Daoy (cell line): ENCODE measurements at places on chromosomes 12 and 14. TPM values are rescaled to one million over a fixed set of nuclear protein-coding genes. Genes with fewer than 3 reads are reported as not detected.

KRT83 gene
- not detected in 2 replicates for total RNA-seq

CELA1 gene
- total RNA-seq: not detected in 2 replicates

TAMALIN gene
- 1.1 and 2.1 TPM in 2 replicates for total RNA-seq

POTEM gene
- total RNA-seq: 0.51 and 0.57 TPM in 2 replicates

KRT2 gene
- 0.03 and 0.40 TPM in 2 replicates for total RNA-seq

ASB2 gene
- 1.8 and 3.0 TPM in 2 replicates for total RNA-seq

ACTN1 gene
- 317 and 318 TPM in 2 replicates for total RNA-seq

RGS6 gene
- not detected in 2 replicates for total RNA-seq

KDM2B gene
- 21.5 and 39.4 TPM in 2 replicates for total RNA-seq

SLC7A8 gene
- 0.91 TPM in 1 of 2 replicates, not detected in the other for total RNA-seq

SYCP3 gene
- not detected in 2 replicates for total RNA-seq

LIN7A gene
- 0.12 and 1.3 TPM in 2 replicates for total RNA-seq

CCDC177 gene
- total RNA-seq: not detected in 2 replicates

FGF23 gene
- not detected in 2 replicates for total RNA-seq

NYNRIN gene
- 0.33 and 0.57 TPM in 2 replicates for total RNA-seq

MGST1 gene
- total RNA-seq: 44.5 and 56.7 TPM in 2 replicates

DLK1 gene
- 0.06 TPM in 1 of 2 replicates, not detected in the other for total RNA-seq

RNASE7 gene
- total RNA-seq: not detected in 2 replicates

CD27 gene
- total RNA-seq: not detected in 2 replicates

SNRPF gene
- total RNA-seq: 43.8 and 51.4 TPM in 2 replicates

RPGRIP1 gene
- total RNA-seq: not detected in 2 replicates

C12orf76 gene
- 6.1 and 21.3 TPM in 2 replicates for total RNA-seq

CLEC9A gene
- total RNA-seq: not detected in 2 replicates

BMP4 gene
- total RNA-seq: 8.0 and 9.5 TPM in 2 replicates

LIMA1 gene
- total RNA-seq: 143 and 166 TPM in 2 replicates

HIF1A gene
- 258 and 272 TPM in 2 replicates for total RNA-seq

SERPINA1 gene
- 26.1 and 30.8 TPM in 2 replicates for total RNA-seq

TAS2R31 gene
- 0.97 TPM in 1 of 2 replicates, not detected in the other for total RNA-seq

DEPDC4 gene
- total RNA-seq: 1.1 and 2.4 TPM in 2 replicates

SYNE2 gene
- 24.1 and 30.2 TPM in 2 replicates for total RNA-seq

FKBP3 gene
- total RNA-seq: 47.0 and 64.6 TPM in 2 replicates

CMKLR1 gene
- total RNA-seq: 0.51 and 0.89 TPM in 2 replicates

LRTM2 gene
- total RNA-seq: 0.36 TPM in 1 of 2 replicates, not detected in the other

GALC gene
- total RNA-seq: 16.8 and 19.3 TPM in 2 replicates

SUSD6 gene
- 4.6 and 4.8 TPM in 2 replicates for total RNA-seq

ERP27 gene
- not detected in 2 replicates for total RNA-seq

GPRC5D gene
- not detected in 2 replicates for total RNA-seq

FGF6 gene
- not detected in 2 replicates for total RNA-seq

MGP gene
- total RNA-seq: 39.0 and 76.2 TPM in 2 replicates
